T-helper 17 cell (primary cell): ENCODE measurements at places on chromosomes 6 and 20. TPM values are rescaled to one million over a fixed set of nuclear protein-coding genes. Genes with fewer than 3 reads are reported as not detected.

DNA sequence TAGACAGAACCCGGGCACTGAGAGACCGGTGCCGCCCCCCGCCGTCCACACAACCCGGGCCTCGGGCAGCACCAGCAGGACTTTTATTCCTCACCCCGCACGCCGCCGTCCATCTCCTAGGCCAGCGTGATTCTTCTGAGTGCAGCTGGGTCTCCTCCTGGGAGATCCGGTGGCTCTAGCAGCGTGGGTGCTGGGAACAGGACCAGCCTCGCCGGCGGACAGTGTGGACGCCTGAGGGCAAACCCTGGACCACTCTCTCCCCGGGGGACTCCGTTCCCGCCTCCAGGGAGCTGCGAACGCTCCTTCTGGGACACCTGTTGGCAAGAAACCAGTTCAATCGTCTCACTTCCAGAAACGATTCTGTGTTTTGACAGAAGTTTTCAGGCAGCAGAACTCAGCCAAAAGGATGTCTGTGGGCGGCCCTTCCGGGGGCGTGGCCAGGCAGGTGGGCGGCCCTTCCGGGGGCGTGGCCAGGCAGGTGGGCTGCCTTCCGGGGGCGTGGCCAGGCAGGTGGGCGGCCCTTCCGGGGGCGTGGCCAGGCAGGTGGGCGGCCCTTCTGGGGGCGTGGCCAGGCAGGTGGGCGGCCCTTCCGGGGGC, 130.7 kb downstream of the DLL1 start:
- H3K27me3 ChIP-seq: peaks cover 7% of the 10 kb centered on the region
- peaks cover 2% of the 10 kb centered on the region for H3K36me3 ChIP-seq
- H3K4me3 ChIP-seq: no peak overlapping the region
- no peak for DNase-seq

- peak overlapping the region; percentile 93 for H3K4me3 ChIP-seq
- no peaks in the 10 kb centered on the region for H3K27me3 ChIP-seq
- peak; percentile 11 for DNase-seq
- peaks cover 6% of the 10 kb centered on the region for H3K36me3 ChIP-seq
These were observed 743 bp downstream of the CMTR1 start for GRCh38 chr6:37433657-37434271.

RAMACL gene
- total RNA-seq: 0.82 TPM

MAD2L1BP gene
- total RNA-seq: 17.1 TPM

MATN4 gene
- not detected for total RNA-seq

GRCh38 chr6:29887819-29888776, 54.2 kb upstream of the HLA-A start:
- H3K27me3 ChIP-seq: no peaks in the 10 kb centered on the region
- peak; percentile 92 for DNase-seq
- H3K27ac ChIP-seq: peak overlapping the region; percentile 77
- H3K36me3 ChIP-seq: no peaks in the 10 kb centered on the region
- H3K4me3 ChIP-seq: peak overlapping the region; percentile 87
